ENCODE measurements at places on chromosomes 12 and 14. TPM values are rescaled to one million over a fixed set of nuclear protein-coding genes. Genes with fewer than 3 reads are reported as not detected.
A peak's percentile ranks its signal among the peaks of the same experiment; 100 is the strongest.

GRCh38 chr12:116651089-116651488, 86.8 kb downstream of the SPRING1 start:
- DNase-seq = no peak

DNA sequence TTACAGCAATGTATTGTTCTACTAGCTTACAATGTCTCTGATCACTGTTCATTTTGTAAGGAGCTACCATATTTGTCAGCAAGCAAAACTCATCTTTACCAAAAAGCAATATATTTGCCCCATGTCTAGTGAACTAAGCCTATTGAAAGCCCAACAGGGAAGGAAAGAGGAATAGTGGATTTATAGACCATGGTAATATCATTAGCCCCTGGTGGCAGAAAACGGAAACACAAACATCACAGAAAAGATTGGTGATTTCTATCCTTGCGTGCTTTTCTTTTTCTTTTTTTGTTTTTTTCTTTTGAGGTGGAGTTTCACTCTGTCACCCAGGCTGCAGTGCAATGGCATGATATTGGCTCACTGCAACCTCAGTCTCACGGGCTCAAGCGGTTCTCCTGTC, 1562.4 kb upstream of the TMEM132C start:
- no peak for DNase-seq

DNA sequence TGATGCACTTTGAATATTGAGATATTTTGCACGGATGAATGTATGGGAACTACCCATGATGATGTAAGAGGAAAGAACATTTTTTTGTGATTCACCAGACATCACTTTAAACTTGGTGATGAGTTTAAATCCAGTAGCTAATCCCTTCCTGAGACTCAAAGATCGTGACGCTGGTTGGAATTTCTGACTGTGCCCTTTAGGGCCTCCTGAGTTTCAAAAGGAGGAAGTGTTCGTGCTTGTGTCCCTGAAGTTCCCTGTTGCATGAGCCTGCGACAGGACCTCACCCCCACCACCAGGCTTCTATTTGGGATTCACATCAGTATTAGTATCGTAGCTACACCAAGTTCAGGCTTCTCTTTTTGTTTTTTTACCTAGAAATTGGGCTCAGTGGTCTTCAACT, 18.6 kb upstream of the RIN3 start:
- no peak for DNase-seq

- peak; percentile 20 for DNase-seq
These were observed 765 bp downstream of the TMEM120B start for GRCh38 chr12:121713257-121713777.

GRCh38 chr14:31819281-31819680, 257.8 kb upstream of the ARHGAP5 start:
- no peak for DNase-seq

DNA sequence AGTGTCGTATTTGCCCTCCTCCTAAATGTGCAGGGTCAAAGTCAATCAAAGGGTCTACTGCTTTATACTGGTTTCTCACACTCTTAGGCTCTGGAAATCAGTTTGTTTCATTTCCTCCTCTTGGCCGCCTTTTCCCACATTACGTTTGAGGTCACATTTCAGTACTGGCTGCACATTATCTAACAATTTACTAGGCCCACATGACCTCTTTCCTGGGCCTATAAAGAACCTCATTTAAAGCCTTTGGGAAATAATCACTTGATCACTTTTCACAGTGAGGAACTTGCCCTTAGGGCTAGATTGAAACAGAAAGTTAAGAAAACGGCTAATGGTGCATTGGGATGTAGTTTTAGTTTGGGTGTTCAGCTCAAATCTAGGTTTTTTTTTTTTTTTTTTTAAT, 497.5 kb downstream of the RERGL start:
- DNase-seq = no peak

DNA sequence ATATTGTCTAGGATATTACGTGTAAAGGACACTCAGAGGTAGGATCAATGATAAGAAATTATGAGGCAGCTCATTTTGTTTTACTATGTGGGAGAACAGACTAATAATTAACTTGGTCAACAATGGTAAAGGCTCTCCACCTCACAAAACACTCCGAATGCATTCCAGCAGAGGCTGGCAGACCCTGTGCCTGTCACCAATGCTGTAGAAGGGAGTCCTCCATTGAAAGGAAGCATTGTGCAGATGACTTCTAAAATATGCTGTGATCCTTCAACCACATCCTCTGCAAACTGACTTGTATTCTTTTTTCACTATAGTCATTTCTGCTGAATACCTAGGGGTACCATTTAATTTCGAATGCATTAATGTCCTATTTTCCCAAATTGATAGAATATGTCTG, 119.6 kb upstream of the EEA1 start:
- DNase-seq = no peak

- no peak for DNase-seq
These were observed 23.9 kb upstream of the MAP1LC3B2 start for GRCh38 chr12:116535241-116535640.

DNA sequence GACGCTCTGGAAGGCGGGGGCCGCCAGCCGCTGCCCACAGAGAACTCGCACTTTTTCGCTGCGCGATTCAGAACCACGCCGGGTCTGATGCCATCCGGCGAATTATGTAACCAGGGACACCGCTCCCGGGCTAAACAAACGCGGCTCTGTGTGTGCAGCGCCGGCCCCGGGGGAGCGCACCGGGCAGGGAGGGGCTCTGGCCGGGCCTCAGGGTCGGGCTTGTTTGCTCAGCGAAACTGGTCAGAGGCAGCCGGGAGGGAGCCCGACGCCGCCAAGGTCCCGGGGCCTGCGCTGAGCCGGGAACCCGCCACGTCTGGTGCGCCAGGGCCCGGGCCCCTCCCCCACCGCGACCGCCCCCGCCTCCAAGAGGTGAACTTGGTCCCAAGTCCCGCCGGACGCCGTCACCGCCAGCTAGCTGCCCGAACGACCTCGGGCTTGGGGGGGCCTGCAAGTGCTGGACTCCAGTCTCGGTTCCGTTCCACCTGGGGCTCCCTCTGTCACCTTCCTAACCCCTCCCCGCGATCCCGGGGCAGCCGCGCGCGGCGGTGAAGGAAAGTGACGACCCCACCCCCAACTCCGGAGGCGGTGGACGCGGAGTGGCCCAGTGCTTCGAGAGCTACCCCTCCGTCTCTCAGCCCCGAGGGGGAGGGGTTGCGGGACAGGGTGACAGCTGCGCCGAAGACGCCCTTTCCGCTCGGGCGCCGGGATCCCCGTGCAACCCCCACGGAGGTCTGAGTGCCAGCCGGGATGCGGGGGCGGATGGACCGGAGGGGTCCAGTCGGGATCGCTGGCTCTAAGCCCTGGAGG, 848 bp downstream of the CTDSP2 start:
- peak; percentile 77 for DNase-seq

- peak; percentile 45 for DNase-seq
These were observed 491 bp downstream of the WDR20 start for GRCh38 chr14:102140027-102140749.

GRCh38 chr14:105087963-105088811, 23.0 kb upstream of the GPR132 start:
- peak; percentile 31 for DNase-seq

DNA sequence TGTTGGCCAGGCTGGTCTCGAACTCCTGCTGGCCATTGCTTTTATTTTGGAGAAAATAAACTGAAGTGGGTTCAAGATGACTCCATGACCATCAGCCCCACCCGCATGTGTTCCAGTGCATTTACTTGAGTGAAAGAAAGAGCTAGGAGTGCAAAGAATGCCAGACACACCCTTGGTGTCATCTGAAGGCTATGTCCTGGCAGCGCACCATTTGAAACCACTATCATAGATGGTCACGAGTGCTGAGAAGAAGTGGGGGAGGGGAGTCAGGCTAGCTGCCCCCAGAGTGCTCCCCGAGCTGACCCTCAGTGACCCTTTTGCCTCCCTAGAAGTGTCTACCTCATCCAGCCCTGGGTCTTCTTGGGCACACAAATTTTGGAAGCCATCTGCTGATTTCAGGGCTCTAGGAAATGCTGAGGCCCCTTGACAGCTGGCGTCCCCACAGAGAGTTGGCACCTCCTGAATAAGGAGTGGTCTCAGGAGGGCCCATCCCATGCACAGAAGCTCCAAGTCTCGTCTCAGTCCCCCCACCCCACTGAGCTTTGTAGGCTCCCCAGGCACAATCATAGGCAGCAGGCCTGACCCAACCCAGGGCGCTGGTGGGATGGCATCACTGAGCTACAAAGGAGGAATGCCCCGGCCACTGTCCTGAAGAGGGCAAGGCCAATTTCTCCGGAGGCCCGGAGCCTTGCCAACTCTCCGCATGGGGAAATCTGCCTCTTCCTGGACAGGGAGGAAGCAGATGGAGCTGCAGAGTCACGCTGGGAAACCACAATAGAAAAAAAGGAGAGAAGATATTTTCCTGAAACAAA, 28.0 kb downstream of the PXN start:
- no peak for DNase-seq

- no peak for DNase-seq
These were observed 86.2 kb upstream of the DCD start for GRCh38 chr12:54734196-54734950.

DNA sequence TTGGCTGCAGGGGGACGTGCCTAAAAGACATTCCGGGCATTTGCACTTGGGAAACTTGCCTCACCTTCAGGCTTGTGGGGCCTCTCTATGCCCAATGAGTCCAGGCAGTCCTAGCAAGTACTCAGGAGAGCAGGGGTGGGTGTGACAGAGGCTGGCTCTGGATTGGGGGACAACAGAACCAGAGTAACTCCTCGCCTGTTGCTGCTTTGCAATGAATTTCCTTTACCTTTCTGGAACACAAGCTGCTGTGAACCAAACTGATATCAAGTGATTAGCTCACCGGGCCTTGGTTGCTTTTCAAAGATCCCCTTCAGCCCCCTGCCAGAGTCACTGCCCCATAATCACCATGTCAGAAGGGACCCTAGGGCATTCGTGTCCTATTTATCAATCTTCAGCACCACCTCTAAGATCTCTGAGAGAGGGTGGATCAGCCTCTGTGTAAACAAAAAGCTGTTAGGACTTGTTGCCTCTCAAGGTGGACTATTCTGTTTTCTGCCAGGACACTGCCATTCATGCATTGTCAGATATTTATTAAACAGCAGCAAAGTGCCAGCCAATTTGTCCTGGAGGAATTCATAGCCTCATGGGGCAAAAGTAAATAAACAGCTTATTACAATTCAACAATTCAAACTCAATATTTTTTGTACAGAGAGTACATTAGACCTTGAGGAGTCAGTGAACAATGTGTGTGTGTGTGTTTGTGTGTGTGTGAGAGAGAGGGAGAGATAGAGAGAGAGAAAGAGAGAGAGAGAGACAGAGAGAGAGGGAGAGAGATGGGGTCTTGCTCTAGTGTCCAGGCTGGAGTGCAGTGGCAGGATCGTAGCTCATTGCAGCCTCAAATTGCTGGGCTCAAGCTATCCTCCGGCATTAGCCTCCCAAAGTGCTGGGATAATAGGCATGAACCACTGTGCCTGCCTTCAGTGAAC, 11.3 kb downstream of the NFATC4 start:
- no peak for DNase-seq

DNA sequence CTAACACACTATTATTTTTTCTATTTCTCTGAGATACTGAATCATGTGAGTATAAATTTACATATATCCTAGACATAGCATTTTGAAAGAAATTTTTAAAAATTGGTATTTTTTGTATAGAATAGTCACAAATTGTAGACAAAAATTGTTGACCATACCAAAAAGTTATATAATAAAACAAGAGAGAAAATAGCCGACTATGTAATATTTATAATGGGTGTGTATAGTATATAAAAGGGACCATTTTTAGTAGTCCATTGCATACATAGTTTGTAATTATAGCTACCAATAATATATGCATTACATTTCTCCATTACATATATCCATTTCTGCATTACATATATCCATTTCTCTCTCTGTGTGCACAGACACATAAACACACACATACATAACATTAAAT, 590.2 kb downstream of the TMTC2 start:
- no peak for DNase-seq

DNA sequence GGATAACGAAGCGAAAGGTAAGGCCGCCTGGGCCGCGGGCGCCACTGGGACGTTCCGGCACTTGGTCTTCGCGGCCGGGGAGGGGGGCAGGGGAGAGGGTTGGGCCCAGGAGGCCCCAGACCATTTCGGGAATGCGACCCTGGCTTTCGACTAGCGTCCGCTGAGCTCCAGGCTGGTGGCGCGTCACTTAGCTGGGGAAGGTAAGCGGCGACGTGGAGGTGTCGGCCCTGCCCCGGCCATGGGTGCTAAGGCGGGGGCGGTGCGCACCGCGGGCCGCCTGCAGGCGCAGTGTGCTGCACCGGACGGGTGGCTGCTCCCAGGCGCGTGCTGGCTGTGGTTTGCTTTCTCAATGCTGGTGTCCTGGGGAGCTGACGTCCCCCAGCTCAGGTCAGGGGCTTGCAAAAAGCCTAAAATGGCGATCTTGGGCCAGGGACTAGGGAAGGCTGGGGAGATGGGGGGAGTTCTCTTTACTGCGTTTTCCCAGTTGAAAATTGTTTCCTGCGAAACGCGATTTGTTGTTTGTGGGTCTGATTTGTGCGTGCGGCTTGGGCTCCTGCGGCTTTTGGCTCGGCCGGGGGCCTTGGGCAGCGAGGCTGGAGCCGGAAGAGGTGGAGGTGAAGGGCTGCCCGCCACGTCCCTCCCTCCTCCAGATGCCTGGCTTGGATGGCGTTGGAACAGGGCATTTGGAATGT, 1.2 kb downstream of the HOXC10 start:
- no peak for DNase-seq

The ESPL1 gene
- 12.3 TPM for total RNA-seq

The TESPA1 gene
- total RNA-seq = 6.2 TPM

The TAS2R42 gene
- not detected for total RNA-seq

The DLGAP5 gene
- total RNA-seq = 0.82 TPM

The SOX5 gene
- total RNA-seq = 3.4 TPM

The HCAR1 gene
- total RNA-seq = not detected

The MAP1LC3B2 gene
- total RNA-seq = not detected

The WSCD2 gene
- total RNA-seq = 1.1 TPM

The LMNTD1 gene
- not detected for total RNA-seq

The PRR4 gene
- 2.6 TPM for total RNA-seq

The SLCO1B1 gene
- total RNA-seq = not detected

The GPD1 gene
- not detected for total RNA-seq

The C3AR1 gene
- total RNA-seq = 9.4 TPM

The TAS2R14 gene
- total RNA-seq = 3.8 TPM

The SYNDIG1L gene
- total RNA-seq = not detected

The MDP1 gene
- 63.3 TPM for total RNA-seq

The FAIM2 gene
- 1.5 TPM for total RNA-seq

The PRICKLE1 gene
- 4.4 TPM for total RNA-seq
